ENCODE measurements at places on chromosomes 7 and 10.

GRCh38 chr10:28120043-28120749 is 121.3 kb upstream of the ODAD2 start:
- no peak for DNase-seq

- peak; percentile 57 for DNase-seq
These were observed 117.3 kb upstream of the INHBA start for GRCh38 chr7:41820111-41820671.

- no peak for DNase-seq
These were observed 24.3 kb upstream of the TIAL1 start for GRCh38 chr10:119621078-119621384.

DNA sequence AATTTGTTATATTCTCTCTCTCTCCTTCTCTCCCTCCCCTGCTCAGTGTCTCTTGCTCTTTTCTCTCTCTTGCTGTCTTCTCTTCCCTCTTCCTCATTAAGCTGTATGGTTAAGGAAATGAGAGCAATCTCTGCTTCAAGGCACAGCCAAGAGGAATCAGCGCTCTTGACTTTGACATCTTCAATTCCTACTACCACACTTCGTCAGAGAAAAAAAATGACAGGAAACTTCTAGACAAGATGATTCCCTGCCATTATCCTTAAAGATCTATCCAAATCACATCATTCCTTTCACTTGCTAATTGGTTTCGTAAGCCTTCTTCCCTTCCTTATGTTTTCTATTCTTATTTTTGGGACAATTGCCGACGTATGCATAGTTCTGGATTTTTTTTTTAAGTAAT is 425.0 kb downstream of the KCNMA1 start:
- DNase-seq, result no peak

GRCh38 chr7:79060498-79060897 is 393.0 kb downstream of the MAGI2 start:
- DNase-seq, result no peak

- no peak for DNase-seq
These were observed 16.3 kb downstream of the AKR1D1 start for GRCh38 chr7:138092486-138093028.

DNA sequence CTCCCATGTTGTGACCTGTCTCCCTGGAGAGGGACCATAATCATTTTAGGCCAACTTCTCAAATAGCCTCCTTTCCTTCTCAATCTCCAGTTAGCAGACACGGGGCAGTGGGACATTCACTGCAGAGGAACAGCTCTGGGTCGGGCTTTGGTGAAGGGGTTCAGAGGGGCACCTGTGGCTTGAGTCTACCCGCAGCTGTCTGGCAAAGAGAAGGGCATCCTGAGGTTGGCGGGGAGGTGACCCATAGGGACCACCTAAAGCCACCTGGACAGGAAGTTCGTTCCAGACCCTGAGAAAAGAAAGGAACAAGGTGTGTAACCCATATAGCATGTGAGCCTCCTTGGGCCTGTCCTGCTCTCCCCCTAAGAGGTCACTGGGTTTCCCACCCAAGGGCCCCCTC is 155.0 kb downstream of the OAT start:
- no peak for DNase-seq

DNA sequence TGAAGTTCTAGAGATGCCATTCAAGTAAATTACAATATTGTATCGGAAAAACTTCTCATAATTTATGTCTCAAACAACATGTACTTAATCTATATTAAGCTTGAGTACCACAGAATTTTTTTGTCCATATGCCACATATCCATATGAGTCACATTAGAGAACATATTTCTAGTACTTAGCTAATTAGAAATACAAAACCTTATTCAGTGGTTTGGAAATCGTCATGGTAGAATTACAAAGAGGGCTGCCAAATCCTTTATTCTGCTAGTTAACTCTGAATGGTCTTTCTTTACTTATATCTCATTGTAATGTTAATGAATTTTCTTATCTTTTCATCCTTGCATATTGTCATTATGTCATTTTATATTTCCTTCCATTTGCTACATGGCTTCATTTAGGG is 9.0 kb upstream of the VIM start:
- peak; percentile 77 for DNase-seq

GRCh38 chr10:124009231-124010015 is 84.0 kb downstream of the CHST15 start:
- DNase-seq, result no peak

GRCh38 chr10:101618871-101619270 is 30.8 kb downstream of the DPCD start:
- no peak for DNase-seq

DNA sequence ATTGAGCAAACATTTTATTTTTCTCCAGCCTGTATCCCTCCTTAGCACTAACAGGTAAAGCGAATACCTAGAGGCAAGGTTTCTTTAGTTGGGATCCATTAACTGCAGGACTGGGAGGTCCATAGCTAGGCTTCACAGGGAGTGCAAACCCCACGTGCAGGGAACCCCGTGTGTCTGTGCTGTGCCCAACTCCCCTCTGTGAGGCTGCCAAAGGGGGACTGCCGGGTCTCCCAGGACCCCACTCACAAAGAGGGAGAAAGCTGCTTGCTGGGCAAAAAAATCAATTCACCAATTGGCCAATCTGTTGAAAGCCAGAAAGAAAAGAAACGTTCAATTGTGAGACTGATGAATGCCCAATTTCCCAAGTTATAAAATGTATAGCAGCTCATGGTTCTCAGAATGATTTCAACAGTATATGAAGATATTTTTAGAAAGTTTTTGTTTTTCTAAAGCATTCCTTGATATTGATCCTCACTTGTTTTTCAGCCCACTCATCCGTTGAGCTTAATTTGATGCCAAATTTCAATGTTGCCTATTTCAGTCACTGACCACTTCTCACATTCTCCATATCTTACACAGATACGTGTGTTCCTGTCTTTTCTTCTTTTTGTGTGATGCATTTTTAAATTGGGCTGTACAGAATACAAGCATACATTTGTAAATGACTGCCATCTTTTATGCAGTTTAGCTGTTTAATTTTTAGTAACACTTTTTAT is 202.7 kb upstream of the PRSS58 start:
- DNase-seq, result peak; percentile 76
